HT1080 (cell line): ENCODE measurements at places on chromosomes 5 and 9.

DNA sequence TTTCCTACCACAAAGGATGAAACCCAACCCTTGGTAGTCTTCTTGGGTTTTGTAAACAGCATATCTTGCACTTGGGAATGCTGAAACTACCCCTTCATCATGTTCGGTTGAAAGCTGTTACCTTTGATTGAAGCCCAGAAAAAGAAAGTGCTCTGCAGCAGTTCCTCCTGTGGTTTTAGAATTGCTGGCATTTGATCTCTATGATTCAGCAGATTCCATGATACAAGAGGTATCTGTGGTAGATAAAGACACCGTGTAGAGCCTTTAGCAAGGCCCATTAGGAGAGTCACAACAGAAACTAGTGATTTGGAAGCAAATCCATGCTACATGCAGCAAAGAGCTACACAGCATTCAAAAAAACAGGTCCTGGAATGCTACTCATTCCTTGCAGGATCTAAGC lies 557.0 kb downstream of the TLE1 start:
- peak; percentile 74 for DNase-seq

DNA sequence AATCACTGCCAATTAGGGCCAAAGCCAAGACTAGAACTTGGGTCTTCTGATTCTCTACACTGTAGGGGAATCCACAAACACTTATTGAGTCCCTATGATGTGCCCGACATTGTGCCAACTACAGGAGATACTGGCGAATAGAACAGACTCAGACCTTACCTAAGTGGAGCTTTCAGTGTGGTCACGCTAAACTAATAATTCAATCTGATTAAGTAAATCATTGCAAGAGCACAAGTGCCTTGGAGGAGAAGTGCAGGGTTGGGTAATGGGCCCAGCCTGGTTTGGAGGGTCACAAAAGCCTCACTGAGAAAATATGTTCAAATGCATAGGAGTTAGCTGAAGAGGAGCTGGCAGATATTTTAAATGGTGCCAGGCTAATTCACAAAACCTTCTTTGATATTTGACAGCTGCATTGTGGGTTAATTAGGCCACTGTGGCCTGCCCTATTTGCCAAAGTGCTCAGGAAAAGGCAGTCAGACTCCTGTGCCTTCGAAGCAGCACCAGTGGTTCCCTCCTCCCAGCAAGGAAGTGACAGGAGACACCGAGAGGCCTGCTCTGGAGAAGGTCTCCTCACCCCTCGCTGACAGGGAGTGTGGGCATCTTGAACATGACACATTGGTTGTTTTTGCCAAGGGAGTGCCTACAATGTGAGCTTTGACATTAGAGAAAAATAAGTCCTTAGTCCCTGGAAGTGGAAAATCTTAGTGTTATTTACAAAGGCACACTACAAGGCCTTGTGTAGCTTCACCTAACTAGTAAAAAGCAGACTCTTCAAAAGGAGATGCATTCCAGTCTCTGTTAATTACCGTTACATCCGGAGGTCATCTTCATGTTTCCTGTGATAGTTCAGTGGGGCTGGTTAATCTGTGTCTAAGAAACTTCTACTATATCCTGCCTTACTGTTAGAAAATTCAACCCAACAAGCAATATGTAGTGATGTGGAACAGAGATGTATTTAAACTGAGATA lies 24.1 kb upstream of the TRAF1 start:
- no peak for DNase-seq

DNA sequence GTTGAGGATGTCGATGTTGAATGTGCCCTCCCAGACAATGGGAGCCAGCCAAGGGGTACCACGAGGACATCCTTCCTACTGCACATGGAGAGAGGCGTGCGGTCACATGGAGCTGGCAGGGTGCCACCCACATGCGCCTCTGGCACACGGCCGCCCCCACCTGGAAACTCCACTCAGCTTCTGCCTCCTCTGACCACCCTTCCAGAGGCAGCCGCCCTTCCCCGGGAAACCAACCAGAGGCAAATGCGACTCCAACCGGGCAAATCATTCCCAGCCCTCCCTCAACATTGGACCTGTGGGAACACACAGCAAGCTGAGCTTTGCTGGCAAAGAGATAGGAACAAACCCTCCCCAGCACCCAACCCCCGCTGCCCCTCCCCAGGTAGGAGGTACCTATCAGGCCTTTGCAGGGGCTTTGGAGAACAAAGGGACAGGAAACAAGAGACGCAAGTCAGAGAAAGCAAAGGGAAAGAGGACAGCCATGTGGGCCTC lies 17.5 kb downstream of the ABO start:
- no peak for DNase-seq

DNA sequence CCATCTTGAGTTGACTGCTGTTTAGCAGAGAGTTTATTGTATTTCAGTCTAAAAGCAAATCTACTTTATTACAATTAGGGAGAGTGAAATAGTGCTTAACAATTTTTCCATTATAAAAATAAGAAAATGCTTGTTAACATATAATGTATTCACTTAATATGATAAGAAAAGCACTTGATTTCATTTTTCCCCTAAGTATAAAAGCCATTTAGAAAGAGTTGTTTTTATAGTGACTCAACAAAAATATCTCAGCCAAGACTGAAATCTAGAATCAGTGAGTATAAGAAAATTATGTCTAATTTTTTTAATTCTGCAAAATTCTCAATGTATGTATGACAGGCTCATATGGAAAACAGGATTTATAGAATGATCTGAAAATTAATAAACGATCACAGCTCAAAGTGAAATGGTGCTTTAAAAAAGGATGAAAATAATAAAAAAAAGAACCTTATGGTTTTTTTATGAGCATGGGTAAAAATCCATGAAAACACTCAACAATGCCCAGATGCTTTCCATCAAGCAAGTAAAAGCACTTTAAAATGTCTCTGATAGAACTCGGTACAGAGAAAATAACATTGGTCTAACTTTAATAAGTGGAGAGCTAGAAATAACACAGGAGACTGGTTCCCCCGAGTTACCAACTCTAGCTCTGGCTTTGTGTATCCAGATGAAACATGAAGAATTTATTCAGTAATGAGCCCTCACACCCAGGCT lies 1057.8 kb upstream of the WWC1 start:
- DNase-seq: no peak

DNA sequence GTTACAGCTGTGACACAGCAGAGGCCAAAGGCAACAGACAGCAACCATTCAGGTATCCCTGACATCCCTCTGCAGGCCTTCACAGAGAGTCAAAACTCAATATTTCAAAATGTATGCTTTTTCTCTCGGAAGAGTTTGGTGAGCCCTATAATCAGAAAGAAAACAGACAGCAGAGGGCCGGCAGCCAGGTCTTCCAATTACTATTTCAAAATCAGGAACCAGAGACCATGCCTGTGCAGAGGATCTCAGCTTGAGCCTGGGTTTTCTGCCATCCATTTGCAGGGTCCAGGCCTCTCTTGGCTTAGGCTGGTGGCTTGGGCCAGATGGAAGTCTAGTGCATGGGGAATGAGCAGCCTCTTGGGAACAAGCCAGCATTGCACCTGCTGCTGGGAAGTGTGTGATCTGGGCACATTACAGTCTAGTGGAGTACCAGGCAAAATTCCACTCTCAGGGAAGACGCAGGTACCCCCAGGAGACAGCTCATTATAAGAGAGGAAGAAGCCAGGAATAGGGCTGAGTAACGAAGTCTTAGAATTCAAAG lies 231.3 kb downstream of the ENC1 start:
- DNase-seq: no peak

DNA sequence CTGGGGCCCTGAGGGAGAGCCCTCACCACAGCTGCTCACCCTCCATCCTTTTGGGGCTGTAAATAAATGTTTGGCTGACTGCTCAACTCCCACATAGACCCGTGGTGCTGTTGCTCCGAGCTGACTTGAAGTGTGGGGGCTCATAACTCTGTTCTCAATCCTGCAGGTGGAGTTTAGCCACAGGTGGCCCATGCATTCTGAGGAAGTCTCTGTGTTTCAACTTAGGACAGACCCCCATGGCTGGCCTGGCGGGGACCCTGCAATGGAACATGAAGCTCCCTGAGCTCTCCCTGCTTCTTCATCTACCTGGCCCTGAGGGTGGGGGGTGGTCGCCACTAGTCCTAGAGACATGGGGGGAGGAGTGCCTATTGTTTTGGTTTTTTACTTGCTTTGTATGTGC lies 19.7 kb downstream of the NDUFS6 start:
- DNase-seq: no peak

DNA sequence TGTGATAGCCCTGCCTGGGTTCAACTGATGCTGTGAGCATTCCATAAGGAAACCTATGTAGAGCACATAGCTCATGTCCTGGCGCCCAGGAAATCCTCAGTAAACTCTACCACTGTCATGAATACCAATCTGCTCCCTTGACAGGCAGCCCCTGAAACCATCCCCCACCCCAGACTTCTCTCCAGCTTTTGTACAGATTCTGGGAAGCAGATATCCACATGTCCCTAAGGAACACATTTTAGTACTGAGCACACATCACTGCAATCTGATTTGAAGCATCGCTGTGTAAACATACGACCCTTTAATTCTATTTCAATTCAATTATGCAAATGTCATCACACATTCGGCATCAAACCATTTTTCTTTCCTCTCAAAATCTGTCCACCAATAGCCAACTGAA lies 89.5 kb upstream of the FSTL4 start:
- no peak for DNase-seq

- peak; percentile 1 for DNase-seq
Measured at GRCh38 chr5:166562246-166562645, 1729.2 kb upstream of the WWC1 start.

- DNase-seq: no peak
Measured at GRCh38 chr5:164561933-164562872, 1056.8 kb downstream of the MAT2B start.

- no peak for DNase-seq
Measured at GRCh38 chr9:87309236-87309635, 188.4 kb upstream of the DAPK1 start.

DNA sequence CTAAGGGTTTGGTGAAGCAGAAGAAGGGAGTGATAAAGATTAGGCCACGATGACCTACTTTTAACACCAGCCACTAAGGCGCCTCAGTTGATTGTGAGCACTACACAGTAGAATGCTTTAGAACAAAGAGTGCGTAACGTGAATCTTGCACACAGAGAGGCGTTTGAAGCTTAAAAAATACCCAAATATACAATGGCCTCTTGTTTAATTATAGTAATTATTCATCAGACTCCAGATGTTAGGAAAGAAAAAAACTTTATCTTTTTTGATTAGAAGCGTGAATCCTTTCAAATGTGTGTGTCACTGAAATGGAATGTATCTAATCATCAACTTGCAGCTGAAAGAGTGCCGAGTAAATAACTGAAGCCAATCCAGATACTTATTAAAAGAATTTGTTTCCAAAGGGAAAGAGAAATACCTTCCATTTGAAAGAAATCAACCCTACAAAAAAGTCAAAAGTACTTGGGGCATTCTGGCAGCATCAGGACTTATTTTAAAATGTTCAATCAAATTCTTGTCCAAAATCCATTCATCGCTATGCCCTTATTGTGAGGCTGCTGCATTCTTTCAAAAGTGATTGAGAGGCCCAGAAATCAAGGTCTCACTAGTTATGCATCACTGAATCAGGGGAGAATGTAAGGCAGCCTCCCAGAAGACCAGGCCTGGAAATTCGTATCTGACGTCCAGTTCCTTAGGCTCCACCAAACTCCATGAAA lies 337.5 kb downstream of the ZNF608 start:
- no peak for DNase-seq

DNA sequence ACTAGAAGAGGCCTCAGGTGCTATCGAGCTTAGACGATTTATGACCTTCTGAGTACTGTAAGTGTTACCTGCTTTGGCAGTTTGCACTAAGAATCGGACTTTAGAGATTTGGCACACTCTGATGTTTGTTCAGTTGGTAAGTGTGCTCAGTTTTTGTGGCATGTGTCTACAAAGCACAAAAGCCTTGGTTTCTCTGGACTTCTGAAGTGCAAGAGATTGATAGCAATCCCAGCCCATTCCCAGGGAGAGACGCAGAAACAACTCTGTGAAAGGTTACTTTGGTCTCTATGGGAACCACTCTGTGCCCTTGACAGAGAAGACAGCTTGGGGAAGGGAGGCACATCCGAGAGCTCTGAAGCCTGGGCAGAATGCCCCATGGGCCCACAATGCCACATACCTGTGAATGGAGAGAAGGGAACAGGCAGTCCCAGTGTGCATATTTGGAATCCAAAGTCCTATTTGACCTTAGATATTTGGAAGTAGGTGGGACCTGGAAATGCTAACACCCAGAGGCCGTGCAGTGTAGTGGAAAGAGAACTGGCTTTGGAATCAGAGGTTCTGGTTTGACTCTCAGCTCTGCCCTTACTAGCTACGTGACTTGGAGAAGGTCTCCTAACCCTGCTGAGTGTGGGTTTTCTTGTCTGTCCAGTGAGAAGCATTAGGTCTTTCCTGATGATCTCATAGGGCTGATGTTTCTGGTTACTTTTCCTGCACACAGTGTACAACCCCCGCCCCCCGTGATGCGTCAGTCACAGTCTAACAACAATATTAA lies 194.3 kb upstream of the VLDLR start:
- DNase-seq: peak; percentile 27

- no peak for DNase-seq
Measured at GRCh38 chr9:4859035-4859434, 66.3 kb downstream of the RCL1 start.

GRCh38 chr9:135914921-135915320 lies 7.6 kb upstream of the CAMSAP1 start:
- no peak for DNase-seq

GRCh38 chr9:88807426-88807825 lies 183.8 kb upstream of the S1PR3 start:
- no peak for DNase-seq

GRCh38 chr5:149702934-149703646 lies 27.0 kb upstream of the PPARGC1B start:
- peak; percentile 37 for DNase-seq

DNA sequence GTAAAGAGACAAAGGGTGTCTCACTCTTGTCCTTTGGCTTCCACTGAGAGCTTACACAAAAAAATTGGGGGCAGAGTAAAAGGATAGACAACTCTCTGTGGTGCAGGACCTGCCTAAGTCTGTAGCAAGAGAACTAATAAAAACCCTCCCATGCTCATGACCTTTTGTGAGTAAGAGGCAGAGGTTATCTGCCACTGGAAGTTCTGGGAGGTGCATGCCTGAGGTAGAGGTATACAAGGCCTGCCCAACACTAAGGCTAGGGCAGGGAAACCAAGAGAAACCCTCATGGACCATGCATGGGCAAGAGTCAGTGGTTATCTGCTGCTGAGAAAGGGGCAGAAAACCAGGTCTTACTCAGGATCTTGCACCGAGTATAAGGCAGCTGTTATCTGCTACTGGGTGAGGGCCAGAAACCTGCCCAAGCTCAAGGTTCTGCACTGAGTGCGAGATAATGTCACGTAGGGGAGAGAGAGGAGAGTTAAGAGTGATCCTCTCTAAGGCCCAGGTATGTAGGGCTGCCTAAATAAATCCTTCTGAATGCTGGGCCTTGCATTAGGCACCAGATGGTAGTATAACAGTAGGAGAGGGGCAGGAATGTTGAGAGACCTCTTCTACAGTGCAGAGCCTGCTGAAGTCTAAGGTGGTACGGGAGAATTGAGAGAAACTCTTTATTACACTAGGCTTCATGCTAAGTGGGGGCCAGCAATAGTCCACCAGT lies 143.4 kb downstream of the MACROH2A1 start:
- no peak for DNase-seq

DNA sequence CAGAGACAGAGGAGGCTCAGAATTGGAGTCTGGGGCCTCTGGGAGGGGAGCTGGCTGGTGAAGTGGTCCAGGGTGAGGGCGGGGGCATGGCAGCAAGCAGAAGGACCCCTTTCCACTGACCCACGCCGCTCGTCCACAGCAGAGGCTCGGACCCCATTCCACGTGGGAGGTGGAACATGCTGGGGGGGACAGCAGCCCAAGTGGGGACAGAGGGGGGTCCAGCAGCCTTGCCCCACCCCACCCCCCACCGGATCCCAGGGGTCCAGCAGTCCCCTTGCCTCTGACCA lies 25.4 kb upstream of the NKD2 start:
- no peak for DNase-seq
